ENCODE measurements at places on chromosomes 11 and 22.

DNA sequence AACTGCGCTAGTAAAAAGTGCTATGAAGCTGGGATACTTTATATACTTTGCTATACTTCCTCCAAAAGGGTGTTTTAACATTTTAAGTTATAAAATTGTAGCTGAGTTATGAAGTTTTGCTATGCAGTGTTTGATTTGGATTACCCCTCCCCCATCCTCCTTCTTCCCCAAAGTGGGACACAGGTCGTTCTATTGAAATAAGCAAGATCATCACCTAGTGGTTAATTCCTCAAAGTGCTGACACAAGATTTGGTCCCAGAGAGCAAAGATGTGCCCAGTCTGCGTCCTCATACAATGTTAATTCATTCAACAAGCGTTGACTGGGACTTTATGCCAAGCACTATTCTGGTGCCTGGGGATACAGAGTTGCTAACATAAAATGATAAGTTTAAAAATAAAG lies 78.5 kb downstream of the SPON1 start:
- peak; percentile 1 for DNase-seq

DNA sequence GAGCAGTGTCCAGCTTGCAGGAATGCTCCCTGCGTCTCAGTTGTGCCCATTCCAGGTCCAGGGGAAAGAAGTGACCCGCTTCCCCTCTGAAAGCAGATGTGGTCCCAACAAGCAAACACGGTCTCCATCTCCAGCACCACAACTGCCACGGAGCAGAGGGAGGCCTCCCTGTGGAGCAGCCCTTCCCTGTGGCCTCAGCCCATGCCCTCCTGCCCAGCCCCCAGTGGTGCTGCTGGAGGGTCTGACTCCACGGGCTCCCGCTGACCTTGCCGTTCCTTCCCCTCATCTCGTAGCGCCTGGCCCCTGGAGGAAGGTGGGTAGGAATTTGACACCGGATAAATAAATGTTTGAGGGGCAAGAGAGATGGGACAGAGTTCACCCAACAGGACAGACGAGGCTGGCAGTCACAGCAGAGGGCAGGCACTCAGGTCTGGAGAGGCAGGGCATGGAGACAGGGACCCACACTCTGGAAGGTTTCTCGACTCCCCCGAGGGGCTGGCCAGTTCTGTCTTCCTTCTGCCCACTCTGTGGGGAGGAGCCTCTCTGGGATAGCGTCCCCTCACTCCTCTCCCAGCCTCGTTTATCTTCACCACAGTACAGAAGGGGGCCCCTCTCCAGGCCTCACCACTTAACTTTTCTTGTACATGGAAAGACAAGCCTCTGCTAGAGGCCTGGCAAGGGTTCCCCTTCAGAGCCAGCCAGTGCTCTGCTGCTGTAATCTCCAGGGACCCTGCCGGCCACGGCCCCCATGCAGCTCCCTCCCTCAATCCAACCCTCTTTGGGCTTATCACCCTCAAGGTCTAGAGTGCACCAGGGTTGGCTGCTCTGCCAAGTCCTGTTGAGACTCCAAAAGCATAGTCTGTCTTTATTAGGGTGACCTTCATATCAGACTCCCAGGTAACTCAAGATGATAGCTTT lies 7.5 kb upstream of the ST3GAL4 start:
- DNase-seq = no peak

DNA sequence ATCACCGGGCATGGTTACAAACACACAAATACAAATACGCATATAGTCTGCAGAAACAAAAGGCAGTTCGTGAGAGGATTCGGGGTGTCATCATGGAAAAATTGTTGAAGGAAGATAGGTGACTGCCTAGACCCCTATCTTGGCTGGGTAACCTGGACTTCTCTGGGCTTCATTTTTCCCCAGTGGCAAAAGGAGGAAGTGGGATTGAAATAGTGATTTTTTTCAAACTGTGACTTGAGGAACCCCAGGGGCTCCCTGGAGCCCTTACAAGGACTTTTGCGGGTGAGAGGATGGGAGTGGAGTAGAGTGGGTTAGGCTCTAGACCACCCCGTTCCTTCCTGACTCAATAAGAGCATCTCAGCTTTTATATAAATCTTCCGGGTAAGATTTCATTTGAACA lies 1.0 kb upstream of the ELF5 start:
- no peak for DNase-seq

- no peak for DNase-seq
Observed at GRCh38 chr11:19658344-19658743, 54.3 kb upstream of the NAV2 start.

GRCh38 chr22:37975153-37975552 lies 9.2 kb downstream of the SOX10 start:
- no peak for DNase-seq

DNA sequence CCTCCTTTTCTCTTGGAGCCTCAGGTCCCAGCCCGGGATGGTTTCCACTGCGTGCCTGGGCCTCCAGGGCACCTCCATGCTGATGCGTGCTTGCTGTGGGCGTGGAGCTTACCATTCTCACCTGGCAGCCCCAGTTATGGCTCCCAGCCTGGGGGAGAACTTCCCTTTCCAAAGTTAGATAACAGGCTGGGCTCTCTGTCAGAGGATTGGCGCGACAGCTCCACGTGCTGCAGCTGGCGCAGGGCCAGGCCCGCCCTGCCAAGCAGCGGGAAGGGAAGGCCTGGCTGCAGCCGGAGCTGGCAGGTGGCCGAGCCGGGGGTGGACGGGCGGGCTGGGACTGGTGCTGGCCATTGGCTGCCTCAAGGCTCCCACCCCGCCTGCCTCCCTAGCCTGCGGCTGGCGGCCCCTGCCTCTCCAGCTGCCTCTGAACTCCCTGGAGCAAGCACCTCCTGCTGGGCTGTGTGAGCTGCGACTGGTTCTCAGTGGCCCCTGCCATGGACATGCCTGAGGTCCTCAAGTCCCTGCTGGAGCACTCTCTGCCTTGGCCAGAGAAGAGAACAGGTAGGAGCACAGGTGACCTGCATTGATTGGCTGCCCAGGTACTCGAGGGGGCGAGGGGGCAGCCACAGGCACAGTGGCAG lies 14.6 kb upstream of the TEF start:
- peak; percentile 99 for DNase-seq

GRCh38 chr11:8087756-8088155 lies 6.7 kb downstream of the TUB start:
- no peak for DNase-seq

- no peak for DNase-seq
Observed at GRCh38 chr11:116507849-116508695, 264.7 kb downstream of the BUD13 start.

GRCh38 chr11:112650527-112650926 lies 310.7 kb upstream of the NCAM1 start:
- no peak for DNase-seq

DNA sequence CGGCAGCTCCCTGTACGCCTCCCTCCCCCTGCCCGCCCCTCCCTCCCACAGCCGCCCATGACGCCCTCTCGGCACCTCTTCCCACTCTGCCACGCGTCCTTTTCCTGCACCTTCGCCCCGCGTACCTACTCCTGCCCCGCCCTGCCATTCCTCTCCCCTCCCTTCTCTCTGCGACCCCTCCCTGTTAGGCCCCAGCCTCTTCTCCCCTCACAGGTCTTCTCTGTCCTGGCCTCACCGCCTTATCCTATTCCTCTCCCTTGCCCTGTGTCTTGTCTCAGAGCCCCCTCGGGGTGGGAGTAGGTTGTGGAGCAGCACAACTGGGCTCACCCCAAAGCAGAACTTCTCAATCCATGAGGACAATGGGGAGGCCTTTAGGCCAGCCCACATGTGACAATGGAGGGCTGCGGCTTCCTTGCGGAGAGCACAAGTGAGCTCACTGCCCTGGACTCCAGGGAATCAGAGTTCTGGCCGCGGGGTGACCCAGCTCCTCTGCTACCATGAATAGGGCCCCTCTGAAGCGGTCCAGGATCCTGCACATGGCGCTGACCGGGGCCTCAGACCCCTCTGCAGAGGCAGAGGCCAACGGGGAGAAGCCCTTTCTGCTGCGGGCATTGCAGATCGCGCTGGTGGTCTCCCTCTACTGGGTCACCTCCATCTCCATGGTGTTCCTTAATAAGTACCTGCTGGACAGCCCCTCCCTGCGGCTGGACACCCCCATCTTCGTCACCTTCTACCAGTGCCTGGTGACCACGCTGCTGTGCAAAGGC lies 539 bp downstream of the SLC35C1 start:
- DNase-seq = peak; percentile 78

DNA sequence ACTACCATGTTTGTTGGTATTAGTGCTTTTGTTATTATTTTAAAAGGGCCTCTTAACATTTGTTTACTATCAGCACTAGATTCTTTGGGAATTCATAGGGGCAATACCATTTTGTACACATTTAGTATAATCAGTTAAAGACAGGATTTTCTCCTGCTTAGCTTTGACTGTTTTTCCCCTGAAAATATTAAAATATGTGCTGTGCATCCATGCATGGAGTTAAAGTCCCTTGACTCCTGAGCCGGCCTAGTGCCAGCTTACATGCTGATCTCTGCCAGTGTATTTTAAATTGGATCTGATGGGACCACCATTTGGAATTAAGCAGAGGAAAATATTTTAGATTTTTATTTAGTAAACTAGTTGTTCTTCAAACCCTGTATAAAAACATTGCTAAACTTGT lies 161.4 kb downstream of the METTL15 start:
- no peak for DNase-seq

DNA sequence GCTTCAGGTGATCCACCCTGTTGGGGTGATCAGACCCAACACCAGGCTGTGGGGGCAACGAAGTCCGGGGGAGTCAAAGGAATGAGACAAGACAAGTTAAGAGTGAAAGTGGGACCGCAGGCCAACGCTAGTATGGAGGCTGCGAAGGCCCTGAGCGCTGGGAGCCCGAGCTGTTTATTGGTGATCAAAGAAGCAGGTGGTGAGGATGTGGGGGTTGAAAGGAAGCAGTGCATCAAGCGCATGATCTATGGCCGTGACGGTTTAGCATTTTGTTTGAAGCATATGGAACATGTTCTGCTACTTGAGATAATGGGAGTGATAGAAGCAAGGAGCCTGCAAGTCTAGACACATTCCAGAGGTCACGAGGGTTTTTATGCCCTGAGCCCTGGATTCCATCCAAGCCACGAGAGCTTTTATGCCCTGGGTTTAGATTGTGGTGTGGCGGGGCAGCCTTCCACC lies 49.5 kb downstream of the MCHR1 start:
- peak; percentile 27 for DNase-seq

- DNase-seq = no peak
Observed at GRCh38 chr11:43694477-43694876, 13.9 kb downstream of the HSD17B12 start.

GRCh38 chr11:16012125-16012751 lies 344.1 kb downstream of the SOX6 start:
- DNase-seq = peak; percentile 22

DNA sequence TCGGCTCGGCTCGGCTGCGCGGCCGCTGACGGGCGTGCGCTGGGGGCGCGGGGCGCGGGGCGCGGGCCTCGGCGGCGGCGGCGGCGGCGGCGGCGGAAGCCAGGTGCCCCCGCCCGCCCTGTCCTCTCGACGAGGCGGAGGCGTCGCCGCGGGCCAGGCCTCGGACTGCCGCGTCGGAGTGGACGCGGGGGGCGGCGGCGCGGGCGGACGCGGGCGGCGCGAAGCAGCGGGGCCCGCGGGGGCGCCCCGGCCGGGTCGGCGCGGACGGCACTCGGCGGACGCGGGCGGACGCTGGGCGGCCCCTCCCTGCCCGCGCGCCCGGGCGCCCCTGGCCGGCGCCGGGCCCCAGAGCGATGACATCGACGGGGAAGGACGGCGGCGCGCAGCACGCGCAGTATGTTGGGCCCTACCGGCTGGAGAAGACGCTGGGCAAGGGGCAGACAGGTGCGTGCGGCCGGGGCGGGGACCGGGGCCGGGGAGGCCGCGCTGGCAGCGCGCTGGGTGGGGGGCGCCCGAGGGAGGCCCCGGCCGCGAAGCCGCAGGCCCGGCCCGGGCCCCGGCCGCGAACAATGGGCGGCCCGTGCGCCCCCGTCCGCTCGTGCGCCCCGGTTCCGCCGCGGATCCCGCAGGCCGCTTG lies at the start of gene BRSK2:
Gene BRSK2, plus strand, starts transcription at position 3 of the 637 bp plus-strand sequence. Its CDS starts 351 bp downstream, at position 354.
- DNase-seq = no peak

GRCh38 chr11:113730887-113731726 lies 25.0 kb upstream of the TMPRSS5 start:
- peak; percentile 87 for DNase-seq

DNA sequence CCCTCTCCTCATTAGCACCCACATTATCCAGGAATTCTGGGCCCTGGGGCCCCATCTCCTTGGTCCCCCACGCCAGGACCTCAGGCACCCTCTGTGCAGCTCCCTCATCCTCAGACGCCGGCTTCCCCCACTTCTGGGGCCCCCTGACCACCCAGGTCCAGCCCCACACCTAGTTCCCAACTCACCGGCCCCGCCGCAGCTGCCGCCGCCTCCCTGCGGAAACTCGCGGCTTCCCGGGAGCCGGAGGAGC lies at the start of gene PCSK7:
Gene PCSK7, minus strand, starts transcription at position 232 of the 250 bp plus-strand sequence. CDS start 2,229 bp downstream, outside the sequence.
- no peak for DNase-seq

- DNase-seq = peak; percentile 54
Observed at GRCh38 chr11:86176165-86176884, 68.2 kb upstream of the EED start.

DNA sequence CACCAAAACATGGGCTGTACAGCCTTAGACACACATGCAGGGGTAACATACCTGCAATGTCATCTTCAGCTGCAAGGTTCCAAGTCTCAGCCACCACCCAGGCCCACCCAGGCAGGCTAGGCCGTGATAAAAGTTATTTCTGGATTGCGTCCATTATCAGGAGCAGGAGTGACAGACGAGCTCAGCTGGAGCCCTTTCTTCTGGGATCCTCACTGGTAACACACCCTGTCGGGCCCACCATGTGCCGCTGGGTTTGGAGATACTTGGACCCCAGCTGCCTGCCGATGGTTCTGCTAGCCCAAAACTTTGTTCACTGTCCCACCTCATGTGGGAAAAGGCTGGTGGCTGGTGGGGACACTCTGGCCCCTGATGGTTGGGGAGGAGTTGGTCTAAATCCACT lies 24.8 kb downstream of the TMPRSS5 start:
- no peak for DNase-seq

DNA sequence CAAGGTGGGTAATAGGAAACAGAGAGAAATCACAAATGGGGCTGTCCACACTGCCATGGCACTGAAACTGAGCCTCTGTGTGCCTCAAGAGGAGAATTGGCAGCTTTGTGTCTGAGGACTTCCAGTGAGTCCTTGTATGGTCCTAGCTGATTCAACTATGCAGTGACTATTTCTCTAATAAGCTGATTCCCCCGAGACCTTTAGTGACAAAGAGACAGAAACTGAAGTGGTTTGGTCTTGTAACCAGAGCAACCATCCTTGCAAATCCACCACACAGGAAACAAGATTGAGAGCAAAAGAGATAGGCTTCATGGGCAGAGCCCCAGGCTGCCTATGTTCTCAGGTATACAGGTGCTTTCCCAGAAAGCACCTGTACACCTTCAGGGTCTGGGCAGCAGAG lies 1038.5 kb downstream of the NTM start:
- no peak for DNase-seq

GRCh38 chr11:5684646-5685362 lies at the start of gene TRIM5:
Gene TRIM5 (minus strand): TSS chr11:5685074. CDS start chr11:5680177, 4,897 bp downstream.
- DNase-seq = peak; percentile 99

DNA sequence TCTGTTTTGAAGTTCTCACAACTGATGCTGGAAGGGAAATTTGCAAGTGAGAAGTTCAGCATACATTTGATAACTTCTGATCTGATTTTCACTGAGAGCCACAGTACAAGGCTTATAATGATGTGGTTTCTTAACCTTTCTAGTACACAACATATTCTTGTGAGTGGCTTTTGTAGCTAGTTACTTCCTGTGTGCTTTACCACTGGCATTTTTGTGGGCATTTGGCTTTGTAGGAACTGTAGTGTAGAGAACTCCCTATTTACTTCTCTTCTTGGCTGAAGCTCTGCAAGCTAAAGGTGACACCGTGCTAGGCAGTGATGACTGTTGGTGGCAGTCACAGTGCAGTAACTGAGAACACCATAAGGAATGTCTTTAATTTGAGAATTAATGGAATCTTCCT lies 14.9 kb downstream of the USP47 start:
- DNase-seq = peak; percentile 41

Data from choroid plexus epithelial cell (primary cell).